ENCODE measurements at places on chromosomes 7 and 10.

- DNase-seq, result no peak
Measured at GRCh38 chr7:39291628-39292410, 274.4 kb upstream of the YAE1 start.

DNA sequence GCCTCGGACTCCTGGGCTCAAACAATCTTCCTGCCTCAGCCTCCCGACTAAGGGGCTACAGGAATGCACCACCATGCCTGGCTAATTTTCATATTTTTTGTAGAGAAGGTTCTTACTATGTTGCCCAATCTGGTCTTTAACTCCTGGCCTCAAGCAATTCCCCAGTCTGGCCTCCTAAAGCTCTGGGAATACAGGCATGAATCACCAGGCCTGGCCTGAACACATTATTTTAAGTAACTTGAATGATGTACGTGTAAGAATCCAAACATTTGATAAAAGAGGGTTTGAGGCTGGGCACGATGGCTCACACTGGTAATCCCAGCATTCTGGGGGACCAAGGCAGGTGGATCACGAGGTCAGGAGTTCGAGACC is 13.0 kb upstream of the BAMBI start:
- DNase-seq, result no peak

- DNase-seq, result no peak
Measured at GRCh38 chr10:19944911-19945663, 128.9 kb downstream of the PLXDC2 start.

- DNase-seq, result no peak
Measured at GRCh38 chr7:131027287-131027773, 293.3 kb upstream of the KLF14 start.

GRCh38 chr10:22454634-22455033 is 109.3 kb downstream of the SPAG6 start:
- DNase-seq, result no peak

- DNase-seq, result no peak
Measured at GRCh38 chr7:617614-618538, 98.2 kb upstream of the PDGFA start.

- DNase-seq, result no peak
Measured at GRCh38 chr10:26544932-26545331, 106.8 kb downstream of the APBB1IP start.

DNA sequence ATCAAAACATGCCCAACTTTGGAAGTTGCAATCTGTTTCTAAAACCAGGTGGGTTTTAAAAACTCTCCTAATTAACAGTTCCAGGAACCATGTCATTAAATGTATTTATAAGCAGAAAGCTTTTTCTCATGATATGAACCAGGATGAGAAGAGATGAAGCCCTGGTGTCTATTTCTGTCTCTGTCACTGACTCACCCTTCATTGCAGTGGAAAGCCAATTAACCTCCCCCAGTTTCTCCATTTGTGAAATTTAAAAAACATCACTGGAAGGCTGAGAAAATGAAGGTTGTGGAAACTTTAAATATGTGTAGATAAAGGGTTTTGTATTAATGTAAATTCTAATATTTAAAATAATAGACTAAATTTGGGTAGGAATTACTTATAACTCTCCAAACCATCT is 1088.0 kb downstream of the SORCS1 start:
- DNase-seq, result no peak

DNA sequence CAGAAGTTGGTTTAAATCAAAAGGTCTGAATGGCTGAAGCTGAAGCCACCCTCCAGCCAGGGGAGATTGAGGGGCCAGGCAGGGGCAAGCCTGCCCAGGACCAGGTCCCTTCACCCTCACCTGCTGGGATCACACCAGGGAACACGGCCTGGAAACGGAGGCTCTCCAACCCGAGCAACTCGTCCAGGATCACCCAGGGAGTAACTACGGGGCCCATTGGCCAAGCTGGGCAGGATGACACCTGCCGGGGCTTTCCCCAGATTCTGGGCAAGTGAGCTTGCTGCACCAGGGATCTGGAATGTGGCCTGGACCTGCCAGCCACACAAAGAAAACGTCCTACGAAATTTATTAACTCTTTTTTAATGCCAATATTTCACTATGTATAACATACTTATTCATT is 30.4 kb upstream of the PPP2R2D start:
- DNase-seq, result no peak

GRCh38 chr10:99467236-99467999 is 37.0 kb upstream of the GOT1 start:
- DNase-seq, result no peak

GRCh38 chr7:25009257-25009656 is 29.3 kb upstream of the OSBPL3 start:
- DNase-seq, result no peak

GRCh38 chr10:121974019-121974534 is 940 bp downstream of the NSMCE4A start:
- DNase-seq, result no peak

GRCh38 chr10:29492774-29493173 is 142.0 kb downstream of the SVIL start:
- DNase-seq, result no peak

DNA sequence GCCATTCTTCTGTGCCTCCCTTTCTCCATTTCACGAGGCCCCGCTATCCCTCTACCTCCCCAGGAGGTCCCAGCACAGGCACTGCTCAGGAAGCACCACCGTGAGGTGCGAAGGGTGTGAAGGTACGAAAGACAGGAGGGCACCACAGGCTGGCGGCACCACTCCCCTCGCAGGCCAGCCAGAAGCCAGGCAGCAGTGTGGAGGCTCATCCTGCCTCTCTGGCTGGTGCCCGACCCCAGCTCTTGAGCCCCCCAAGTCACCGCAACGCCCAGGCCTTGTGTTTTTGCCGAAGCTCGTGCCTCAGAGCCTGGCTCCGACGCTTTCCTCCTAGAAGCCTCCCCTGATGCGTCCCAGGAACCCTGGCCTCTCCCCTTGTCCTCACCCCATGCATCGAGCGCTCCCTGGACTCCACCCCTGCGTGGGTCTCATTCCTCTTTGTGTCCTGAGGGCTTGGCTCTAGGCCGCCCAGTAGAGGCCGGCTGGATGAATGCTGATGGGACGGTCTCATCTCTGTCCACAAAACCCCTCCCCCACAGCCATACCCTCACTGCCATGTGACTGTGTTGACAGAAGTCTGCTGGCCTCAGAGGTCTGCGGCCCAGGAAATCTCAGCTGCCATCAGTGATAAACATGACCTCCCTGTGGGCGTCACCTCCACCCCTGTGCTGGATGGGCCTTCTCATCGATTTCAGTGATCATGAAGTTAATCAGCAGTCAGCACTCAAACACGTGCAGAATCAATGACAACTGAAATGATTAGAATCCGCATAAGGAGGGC is 19.3 kb downstream of the BRI3 start:
- DNase-seq, result no peak

DNA sequence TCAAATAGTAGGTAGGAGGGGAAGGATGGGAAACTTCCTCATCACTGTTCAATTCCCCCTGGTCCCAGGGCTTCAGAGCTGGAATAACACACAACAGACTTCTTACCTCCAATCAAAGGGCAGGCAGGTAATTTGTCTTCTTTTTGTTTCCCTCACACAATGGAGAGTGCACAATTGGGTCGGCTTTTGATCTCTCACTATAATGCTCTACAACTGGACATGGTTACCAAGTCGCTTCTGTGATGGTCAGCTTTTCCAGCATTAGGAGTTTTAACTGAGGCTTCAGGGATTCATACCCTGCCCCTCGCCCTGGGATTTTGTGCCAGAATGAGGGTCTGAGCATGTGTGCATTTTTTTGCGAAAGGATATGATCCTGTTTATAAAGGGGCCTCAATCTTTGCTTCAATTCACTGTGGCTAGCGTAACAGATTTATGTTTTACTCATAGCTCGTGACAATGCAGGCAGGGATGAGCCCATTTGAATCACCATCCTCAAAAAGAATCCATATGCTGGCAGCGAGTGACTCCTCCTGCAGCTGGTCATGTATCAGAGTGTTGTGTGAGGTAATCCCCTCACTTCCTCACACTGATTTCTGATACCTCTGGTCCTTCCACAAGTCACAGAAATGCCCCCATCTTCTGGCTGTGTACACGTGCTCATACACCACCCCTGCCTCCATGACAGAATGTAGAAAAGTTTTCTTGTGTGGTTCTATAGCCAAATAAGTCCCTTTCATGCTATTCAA is 189.6 kb downstream of the CTTNBP2 start:
- no peak for DNase-seq

- no peak for DNase-seq
Measured at GRCh38 chr10:73601486-73601921, 10.4 kb upstream of the USP54 start.

DNA sequence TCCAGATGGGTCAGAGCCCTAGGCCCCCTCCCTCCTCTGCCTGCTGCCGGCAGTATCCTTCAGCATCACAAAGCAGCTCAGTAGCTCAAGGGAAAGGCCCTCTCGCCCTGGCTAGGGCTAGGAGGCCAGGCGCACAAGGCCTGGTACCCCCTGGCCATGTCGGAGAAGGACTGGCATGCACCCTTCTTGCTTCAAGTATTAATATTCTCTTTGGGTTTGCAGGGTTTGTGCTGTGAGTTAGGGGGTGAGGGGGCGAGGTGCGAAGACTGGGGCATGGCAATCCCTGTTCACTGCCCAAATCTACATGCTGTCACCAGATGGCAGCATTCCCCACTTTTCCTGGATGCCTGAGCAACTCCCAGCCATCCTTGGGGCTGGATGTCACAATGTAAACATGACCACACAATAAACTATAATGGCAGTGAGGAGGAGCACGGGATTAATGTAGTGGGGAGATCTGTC is 105.2 kb downstream of the NEURL1 start:
- DNase-seq, result no peak

GRCh38 chr10:109451879-109452278 is 471.4 kb downstream of the XPNPEP1 start:
- no peak for DNase-seq

DNA sequence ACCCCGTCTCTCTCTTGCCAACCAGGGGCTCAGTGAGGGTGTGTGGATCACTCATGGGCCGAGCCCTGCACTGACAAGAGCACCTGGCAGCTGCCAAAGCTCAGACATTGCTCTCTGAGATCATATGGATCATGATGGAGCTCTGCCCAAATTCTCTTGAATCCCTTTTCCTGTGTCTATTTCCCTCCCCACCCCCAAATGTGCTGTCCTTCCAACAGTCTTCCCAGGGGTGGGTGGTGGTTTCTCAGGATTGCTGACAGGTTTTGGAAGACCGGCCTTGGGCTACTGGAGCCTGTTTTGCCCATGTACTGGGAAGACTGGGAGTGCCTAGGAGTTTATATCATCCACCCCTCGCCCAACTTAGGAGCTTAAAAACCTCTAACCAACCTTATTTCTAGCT is 10.5 kb downstream of the ARHGAP22 start:
- no peak for DNase-seq

DNA sequence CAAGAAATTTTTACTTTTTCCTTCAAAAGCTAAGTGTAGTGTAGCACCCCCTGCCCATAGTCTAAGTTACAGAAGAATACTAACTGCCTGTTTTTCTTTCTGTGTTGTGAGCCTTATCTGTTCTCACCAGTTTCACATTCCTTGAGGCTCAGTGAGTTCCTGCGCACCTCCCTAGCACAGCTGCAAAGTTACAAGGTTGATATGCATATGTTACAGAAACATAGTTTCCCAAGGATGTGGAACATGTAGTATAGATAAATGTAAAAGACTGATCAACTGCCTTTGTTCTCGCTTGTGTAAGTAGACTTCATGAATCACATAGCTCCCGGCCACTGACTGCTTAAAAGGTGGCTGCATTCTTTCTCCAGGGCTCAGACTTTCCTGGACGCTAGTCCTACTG is 6.7 kb upstream of the ZNF33B start:
- no peak for DNase-seq

DNA sequence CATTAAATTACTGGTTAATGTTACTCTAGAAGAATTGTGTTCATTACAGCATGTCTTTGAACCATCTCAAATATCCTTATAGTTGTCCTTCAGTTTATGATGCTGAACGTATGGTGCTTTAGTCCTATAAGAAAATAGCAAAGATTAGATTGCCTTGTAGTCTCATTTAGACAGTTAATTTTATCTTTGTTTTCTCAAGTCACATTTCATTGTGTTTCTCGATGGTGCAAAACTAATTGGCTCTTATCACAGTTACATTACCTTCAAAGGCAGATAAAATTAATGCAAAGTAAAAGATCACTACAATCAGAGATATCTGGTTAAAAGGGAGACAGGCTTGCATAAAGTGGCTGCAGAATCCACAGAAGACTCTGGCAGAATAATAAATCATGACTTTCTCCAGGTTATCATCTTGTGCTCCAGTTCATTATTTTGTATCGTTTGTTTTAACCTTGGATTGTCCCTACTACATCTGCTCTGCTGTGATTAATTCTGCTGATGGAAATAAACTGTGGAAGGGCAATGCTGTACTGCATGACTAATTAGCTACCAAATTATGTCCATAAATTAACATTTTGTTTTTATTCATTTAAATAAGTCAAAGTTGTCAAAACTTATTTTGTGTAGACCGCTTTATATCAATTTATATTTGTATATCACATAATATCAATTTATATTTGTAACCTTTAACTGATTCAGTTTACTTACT is 24.2 kb downstream of the PRPS1L1 start:
- no peak for DNase-seq

GRCh38 chr10:78964952-78965633 is 103.7 kb upstream of the ZMIZ1 start:
- no peak for DNase-seq

- DNase-seq, result no peak
Measured at GRCh38 chr7:55148571-55148970, 129.8 kb downstream of the EGFR start.

GRCh38 chr10:87659571-87660483 is at the start of gene PAPSS2:
TSS of gene PAPSS2 (plus strand) at chr10:87659878. CDS start at chr10:87659982, 104 bp downstream.
- DNase-seq, result no peak

GRCh38 chr7:80387634-80388193 is 124.2 kb downstream of the GNAT3 start:
- DNase-seq, result no peak

DNA sequence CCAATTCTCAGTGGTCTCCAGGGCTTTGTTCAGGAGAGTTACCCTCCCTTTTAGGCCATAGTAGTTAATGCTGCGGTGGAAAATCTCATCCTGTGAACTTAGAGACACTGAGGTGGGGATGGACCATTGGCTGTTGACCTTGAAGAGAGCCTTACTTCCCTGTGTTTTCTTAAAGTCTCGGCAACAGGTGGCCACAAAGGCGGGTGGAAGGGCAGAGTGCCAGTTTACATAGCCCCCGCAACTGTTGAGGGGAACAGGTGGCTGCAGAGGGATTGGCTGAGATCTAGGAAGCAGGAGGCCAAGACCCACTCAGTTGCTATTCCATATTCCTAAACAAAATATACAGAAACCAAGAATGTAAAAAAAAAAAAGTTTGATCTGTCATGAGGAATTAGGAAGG is 160.6 kb downstream of the ST7 start:
- DNase-seq, result no peak

GRCh38 chr10:98260752-98261151 is 7.2 kb downstream of the LOXL4 start:
- no peak for DNase-seq

Measured in activated CD8-positive, alpha-beta memory T cell treated with anti-CD3 and anti-CD28 coated beads for 4 hours (primary cell).